Kidney glomerular epithelial cell (primary cell): ENCODE measurements at places on chromosomes 1 and 21.

GRCh38 chr1:236052232-236052993 lies 12.5 kb downstream of the NID1 start:
- DNase-seq, result no peak

- DNase-seq, result peak; percentile 81
Observed at GRCh38 chr1:64956010-64956640, 10.2 kb downstream of the JAK1 start.

DNA sequence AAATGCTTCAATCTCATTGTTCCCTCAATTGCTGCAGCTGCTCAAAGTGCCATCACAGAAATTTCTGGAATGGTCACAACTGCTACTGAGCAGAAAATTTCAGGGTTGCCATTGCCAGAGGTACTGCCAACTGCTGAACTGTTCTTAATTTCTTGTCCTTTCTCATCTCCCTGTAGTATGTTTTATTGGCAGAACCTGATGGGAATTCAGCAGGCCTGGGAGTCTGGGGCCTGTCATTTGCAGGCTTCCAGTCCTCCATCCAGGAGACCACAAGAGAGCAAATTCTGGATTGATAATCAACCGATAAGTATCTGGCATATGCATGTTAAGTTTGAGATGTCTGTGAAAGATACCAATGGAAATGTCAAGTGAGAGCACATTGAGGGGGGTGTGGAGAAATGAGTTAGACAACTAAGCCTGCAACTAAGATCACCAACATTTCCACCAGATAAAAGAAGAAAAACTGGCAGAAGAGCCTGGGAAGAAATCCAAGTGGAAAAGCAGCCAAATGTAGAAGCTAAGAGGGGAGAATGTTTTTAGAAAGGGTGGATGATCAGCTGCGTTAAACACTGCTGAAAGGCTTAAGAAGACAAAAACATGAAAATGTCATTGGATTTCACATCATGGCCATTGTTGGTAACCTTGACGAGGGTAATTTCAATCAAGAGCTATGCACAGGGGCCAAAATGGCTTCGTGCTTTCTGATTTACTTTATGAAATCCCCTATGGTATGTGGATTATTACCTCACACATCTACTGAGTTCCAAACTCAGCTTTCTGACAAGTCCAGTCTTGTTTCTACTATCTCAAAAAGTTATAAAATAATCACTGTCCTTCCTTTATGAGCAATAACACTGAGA lies 648.1 kb downstream of the PLPP3 start:
- DNase-seq, result no peak

GRCh38 chr1:23589585-23589986 lies 30.3 kb upstream of the ID3 start:
- DNase-seq, result no peak

DNA sequence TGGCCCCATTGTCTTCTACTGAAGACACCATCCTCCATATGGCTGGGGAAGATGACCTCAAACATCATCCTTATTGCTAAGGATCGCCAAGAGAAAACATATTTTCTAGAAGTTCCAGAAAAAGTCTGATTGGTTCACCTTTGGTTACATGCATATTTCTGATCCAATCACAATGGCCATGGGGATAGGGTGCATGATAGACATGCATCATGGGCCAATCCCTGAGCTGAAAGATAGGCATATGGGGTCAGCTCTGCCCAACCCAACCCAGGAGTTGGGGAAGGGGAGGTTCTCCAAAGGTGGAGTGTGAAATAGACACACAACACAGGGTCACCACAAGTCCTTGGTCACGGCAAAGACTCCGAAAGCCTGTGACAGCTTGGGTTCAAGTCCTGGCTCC lies 276.3 kb upstream of the TMEM51 start:
- no peak for DNase-seq

DNA sequence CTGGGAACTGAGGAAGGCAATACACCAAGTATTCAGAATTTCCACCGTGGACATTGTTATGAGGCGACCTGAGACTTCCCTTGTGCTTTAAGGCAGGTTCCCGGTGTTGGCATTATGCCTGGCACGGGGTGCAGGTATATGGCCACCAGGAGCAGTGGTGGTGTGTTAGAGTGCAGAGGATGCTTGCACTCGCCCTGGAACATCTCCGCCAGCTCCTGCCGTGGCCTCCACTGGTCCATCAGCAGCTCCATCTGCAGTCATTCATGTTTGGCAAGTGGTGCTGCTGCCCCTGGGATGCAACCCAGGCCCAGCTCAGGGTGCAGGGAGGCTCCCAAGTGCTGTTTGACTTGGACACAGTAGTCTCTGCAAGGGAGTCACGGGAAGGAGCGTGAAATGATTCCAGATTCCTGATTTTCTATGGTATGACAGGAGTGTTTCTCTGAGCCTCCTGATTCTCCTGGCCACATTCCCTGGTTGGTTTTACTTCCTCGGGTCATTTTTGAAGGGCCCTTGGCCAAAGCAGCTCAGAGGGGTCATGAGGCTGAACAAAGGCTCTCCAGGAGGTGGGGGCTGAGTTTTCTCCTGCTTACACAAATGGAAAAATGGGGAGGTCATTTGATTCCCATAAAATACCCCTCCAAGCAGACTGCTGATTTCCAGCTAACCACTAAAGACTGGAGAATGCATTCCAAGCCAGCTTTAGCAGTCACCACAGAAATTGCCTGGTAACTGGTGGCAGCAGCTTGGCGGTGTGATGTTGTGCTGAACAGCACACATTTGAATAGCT lies 60.4 kb upstream of the PSEN2 start:
- no peak for DNase-seq
